Activated gamma-delta T cell (primary cell): ENCODE measurements at places on chromosomes 16 and 17.

GRCh38 chr17:17742133-17742621 is 60.9 kb downstream of the RAI1 start:
- no peak for DNase-seq

GRCh38 chr16:85888405-85889331 is 10.3 kb upstream of the IRF8 start:
- no peak for DNase-seq

DNA sequence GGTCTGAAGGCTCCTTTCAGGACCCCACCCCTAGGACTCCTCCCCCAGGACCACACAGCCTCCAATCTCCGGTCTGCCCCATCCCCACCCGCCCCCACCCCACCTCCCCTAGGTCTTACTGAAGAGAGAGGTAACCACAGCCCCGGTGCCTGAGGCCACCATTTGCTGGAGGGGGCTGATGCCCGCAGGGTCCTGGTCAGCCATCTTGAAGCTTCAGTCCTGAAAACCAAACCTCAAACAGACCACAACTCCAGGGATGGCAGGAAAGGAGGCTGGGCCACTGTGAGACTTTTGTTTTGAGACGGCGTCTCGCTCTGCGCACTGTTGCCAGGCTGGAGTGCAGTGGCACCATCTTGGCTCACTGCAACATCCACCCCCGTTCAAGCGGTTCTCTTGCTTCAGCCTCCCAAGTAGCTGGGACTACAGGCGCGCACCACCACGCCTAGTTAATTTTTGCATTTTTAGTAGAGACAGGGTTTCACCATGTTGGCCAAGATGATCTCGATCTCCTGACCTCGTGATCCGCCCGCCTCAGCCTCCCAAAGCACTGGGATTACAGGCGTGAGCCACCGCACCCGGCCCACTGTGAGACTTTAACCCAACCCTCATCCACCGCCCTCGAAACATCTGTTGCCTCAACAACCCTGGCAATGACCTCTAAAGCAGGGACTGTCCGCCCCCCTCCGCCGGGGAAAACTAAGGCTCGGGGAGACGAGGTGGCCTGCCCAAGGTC is 1.1 kb downstream of the SLC25A39 start:
- no peak for DNase-seq

DNA sequence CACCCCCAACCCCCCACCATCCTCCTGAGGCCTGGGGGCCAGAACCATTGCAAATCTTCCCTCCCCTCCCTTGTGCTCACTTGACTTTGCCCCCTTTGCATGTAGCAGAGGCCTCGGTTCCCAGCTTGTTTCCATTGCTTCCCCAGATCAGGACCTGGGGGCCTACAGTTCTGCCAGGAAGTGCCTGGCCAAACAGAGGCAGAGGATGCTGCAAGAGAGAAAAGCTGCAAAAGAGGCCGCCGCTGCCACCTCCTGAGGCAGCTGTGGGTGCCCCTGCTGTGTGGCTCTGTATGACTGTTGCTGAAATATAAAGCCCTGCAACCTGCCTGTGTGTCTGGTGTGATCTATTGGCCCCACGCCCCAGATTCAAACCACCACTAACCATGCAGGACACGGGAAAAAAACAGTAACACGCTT is 2.3 kb downstream of the NDUFB10 start:
- no peak for DNase-seq

- no peak for DNase-seq
Observed at GRCh38 chr17:63440770-63441335, 5.3 kb downstream of the CYB561 start.

GRCh38 chr16:2465653-2466415 is 5.3 kb upstream of the NTN3 start:
- no peak for DNase-seq

DNA sequence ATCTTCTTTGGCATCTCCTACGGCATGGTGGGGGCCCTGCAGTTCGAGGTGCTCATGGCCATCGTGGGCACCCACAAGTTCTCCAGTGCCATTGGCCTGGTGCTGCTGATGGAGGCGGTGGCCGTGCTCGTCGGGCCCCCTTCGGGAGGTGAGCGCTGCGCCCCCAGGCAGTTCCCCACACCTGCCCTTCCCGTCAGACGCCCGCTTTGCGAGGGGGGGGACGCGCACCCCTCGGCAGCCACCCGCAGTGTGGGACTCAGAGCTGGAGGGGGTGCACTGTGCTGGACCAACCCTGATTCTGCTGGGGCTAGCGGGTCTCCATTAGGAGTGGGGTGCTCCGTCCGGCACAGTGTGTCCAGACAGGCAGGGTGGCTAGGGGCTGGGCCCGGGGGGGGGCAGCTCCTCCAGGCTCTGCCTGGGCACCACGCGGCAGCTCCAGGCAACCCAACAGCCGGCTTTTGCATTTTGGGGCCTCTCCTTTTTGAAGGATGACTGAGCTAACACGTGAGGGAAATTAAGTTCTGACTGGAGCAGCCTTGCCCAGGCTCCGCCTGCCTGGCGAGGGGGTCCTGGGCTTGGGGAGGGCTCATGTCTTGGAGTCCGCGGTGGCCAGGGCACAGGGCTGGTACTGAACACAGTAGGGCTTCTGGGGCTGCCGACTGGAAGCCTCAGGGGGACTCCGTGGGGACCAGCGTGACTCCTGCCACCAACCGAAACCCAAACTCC is 9.1 kb downstream of the SLC16A3 start:
- no peak for DNase-seq

DNA sequence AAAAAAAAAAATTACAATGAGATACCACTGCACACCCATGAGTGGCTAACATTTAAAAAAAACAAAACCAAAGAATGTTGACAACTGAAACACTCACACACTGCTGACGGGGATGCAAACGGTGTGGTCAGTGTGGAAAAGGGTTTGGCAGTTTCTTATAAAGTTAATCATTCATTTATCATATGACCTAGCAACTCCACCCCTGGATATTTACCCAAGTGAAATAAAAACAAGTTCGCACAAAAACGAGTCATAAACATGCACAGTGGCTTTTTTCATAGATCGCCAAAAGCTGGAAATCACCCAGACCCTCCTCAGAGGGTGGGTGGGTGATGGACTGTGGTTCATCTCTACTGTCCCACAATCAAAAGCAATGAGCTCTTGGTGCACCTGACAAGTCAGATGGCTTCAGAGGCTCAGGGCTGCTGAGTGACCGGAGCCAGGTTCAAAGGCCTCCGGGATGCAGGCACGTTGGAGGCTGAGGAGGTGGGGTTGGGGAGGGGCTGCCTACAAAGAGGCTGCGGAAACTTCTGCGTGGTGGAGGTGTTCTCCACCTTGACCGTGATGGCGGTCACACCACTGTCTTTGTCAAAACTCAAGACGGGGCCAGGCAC is 14.2 kb downstream of the RAB40B start:
- DNase-seq: no peak

GRCh38 chr17:1766382-1767135 is 4.7 kb downstream of the SERPINF1 start:
- no peak for DNase-seq

DNA sequence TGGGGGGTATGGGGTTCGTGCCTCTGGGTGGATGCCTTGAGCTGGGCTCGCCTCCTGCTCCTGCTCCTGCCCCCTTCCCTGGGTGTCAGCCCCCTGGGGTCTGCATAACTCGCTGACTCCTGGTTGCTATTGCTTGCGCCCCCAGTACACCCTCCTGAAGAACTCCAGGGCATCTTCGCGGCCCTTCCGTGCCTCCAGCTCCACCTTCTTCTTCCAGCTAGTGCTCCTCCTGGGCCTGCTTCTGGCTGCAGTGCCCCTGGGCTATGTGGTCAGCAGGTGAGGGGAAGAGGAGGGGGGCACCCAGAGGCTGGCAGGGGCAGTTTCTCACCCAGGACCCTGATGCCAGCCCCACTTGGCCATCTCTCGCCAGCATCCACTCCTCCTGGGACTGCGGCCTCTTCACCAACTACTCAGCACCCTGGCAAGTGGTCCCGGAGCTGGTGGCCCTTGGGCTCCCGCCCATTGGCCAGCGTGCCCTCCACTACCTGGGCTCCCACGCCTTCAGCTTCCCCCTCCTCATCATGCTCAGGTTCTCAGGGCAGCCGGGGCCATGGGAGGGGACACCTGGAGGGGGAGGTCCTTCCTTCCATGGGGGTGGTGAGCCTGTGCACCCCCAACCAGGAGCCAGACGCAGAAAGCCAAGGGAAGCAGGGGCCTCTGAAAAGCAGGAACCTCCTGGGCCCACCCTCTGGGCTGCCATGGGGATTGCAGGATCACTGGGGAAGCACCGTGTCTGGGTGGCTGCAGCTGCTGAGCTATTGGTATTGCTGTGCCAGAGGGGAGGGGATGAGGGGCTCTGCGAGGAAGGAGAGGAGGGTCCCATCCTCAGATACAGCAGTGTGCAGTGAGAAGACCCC is 7.8 kb upstream of the C17orf99 start:
- DNase-seq: no peak

DNA sequence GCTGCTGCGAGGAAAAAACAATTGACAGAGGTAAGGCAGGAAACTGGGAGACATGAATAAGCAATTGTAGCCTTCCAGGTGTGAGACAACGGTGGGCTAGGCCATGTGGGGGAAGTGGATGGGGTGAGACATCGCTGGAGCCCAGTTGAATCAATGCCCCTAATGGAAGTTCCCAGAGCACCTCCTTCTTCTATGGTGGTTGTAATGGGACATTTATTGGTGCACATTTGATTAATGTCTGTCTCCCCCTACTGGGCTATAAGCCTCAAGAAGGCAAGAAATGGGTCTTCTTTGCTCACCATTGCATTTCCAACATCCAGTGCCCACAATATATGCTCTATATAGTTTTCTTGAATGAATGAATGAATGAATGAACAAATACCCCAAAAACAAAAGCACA is 22.7 kb upstream of the CD300E start:
- DNase-seq: no peak

GRCh38 chr17:78134899-78135385 is 4.4 kb downstream of the TMC8 start:
- DNase-seq: no peak
